ENCODE measurements at places on chromosomes 16 and 17.

- no peak for DNase-seq
Measured at GRCh38 chr17:68297195-68297594, 5.9 kb downstream of the ARSG start.

GRCh38 chr17:74117087-74117698 is 86.3 kb upstream of the RPL38 start:
- no peak for DNase-seq

GRCh38 chr16:84686707-84687298 is 13.0 kb upstream of the USP10 start:
- no peak for DNase-seq

DNA sequence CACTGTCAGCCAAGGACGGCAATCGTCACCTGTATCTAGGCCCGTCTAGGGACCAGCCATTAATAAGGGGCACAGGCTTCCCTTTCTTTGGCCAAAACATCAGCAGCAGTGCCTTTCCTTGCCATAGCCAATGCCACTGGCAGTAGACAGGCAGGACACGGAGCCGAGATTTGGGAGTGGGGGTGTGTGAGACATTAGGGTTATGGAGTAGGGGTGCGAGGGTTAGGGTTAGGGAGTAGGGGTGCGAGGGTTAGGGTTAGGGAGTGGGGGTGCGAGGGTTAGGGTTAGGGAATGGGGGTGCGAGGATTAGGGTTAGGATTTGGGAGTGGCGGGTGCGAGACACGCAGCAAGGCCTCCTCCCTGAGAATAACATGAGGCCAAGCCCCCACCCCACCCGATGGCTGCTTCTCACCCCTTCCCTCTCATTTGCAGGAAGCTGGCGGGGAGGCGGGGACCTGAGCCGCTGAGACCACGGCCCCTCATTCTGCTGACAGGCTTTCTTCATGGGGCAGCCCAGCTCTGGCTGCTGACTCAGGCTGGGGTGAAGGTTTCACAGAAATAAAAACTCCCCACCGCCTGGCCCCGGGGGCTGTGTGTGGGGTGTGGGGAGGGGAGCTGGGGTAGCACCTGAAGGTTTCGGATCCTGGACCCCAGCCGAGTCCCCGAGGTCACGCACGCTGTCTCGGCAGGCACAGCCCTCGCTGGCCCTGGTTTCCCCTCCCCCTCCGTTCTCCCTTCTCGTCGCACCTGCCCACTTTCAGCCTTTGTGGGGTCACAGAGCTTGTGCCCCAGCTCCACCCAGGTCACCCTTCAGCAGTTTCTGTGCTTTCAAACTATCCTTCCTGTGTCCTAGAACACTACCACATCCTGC is 93.8 kb downstream of the PGS1 start:
- DNase-seq: no peak

- no peak for DNase-seq
Measured at GRCh38 chr16:19717314-19717713, 713 bp downstream of the KNOP1 start.

GRCh38 chr17:31364012-31364411 is 27.5 kb upstream of the RAB11FIP4 start:
- no peak for DNase-seq

DNA sequence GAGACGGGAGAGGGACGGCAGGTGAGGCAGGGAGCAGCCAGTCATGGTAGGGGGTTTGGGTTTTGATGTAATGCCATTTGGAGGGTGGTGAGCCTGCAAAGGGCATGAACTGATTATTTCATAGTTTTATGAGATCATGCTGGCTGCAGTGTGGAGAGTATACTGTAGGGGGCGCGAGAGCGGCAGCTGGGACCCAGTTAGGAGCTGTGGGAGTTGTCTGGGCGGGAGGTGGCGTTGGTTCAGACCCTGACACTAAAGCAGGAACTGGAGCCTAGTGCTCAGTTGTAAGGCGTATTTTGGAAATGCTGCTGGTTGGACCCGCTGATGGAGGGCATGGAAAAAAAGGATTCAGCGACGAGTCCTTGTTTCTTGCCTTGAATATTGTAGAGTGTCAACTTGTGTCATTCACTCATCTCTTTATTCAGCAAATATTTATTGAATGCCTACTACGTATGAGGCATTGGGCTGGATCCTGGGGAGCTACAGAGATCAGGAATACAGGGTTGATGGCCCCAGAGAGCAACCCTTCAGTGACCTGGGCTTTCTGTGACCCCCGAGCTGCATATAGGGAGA is 23.7 kb upstream of the KDM8 start:
- peak; percentile 73 for DNase-seq

DNA sequence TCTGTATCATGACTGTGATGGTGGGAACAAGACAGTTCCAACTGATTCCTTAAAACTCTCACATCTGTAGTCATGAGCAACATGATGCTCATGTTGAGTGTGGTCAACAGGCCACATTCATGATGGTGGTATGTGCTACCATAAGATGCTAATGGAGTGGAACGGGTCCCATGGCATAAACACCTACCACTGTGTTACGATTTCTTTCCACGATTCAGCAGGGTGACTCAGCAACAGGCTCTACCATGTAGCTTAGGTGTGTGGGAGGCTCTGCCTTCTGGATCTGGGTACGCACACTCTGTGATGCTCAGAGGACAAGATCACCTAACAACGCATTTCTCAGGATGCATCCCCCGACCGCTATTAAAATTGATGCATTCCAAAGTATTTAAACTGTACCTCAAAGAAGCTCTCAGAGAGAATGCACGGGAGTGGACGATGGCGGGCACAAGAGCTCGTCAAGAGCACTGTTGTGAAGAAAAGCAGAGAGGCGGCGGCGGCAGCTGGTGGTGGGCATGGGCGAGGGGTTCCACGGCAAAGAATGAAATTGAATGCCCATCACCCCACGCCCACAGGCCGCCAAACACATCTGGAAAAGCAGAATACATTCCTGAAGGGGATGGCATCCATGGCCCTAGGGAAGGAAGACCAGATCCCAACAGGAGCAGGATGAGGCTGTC is 133.3 kb downstream of the ZNF778 start:
- DNase-seq: no peak

- no peak for DNase-seq
Measured at GRCh38 chr17:68600931-68601564, at the start of gene FAM20A. TSS of gene FAM20A (minus strand) at chr17:68601367. CDS start at chr17:68600666, 701 bp downstream.

DNA sequence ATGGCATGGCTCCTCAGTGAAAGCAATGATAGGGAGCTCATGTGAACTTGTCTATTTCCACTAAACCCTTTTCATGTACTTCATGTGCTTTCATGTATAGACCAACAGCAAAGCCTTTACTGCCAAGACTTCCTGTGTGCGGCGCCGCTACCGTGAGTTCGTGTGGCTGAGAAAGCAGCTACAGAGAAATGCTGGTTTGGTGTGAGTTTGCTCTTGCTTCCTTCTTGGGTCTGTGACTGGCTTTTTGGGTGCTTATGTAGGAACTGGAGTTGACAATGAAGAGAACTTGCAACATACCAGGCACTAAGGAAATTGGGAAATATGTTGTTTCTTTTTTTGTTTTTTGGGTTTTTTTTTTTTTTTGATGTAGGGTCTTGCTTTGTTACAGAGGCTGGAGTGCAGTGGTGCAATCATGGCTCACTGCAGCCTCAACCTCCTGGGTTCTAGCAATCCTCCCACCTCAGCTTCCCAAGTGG is 5.7 kb downstream of the SNX11 start:
- DNase-seq: peak; percentile 25

DNA sequence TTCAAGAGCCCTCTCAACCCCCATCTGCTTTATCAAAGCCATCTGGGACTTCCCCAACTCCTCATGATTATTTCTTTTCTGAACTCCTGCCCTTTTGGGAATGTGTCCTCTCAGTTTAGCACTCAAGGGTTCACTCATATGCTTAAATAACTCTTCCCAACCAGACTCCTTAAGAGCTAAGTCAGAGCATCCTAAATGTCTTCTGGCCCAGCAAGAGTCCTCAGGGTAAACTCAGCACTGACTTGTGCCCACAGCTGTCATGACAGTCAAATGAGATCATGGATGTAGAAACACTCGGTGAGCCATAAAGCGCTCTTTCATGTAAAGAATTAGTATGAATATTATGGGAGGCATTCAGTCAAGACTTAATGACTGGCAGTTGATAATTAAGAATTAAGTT is 85.9 kb downstream of the TEX14 start:
- DNase-seq: no peak

DNA sequence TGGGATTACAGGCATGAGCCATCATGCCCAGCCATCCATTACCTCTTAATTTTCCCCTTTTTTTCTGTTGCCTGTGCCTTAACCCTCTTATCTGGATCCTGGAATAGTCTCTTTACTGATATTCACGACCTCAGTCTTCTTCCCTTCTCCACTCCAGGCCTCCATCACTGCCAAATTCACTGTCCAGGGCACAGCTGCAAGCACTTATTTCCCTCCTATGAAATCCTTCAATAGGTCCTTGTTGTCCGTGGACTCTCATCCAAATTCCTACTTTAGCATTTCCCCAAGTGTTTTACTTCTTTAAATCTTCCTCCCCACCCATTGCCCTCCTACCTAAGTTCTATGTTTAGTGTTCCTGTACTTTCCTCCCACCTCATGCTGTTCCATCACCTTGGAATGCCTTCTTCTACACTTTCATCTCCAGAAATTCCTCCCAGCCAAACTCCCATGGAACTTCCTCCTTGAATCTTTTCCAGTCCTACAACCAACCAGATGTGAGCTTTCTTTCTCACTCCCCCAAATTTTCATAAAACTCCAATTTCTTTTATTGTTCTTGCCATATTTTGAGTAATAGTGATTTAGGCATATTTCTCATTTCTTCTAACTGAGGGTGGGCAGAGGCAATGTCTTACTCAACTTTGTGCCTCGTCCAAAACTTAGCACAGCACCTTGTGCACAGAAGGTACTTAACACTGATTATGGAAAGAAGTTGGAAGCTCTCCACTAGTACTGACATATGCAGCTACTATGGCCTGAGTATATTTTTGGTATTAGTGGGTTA is 35.3 kb downstream of the FAM20A start:
- no peak for DNase-seq
